ENCODE measurements at places on chromosomes 6 and 20.

DNA sequence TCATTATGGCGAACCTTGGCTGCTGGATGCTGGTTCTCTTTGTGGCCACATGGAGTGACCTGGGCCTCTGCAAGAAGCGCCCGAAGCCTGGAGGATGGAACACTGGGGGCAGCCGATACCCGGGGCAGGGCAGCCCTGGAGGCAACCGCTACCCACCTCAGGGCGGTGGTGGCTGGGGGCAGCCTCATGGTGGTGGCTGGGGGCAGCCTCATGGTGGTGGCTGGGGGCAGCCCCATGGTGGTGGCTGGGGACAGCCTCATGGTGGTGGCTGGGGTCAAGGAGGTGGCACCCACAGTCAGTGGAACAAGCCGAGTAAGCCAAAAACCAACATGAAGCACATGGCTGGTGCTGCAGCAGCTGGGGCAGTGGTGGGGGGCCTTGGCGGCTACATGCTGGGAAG, 22.5 kb upstream of the PRND start:
- no peak for DNase-seq

GRCh38 chr6:31871046-31871659, 7.6 kb downstream of the SLC44A4 start:
- DNase-seq = no peak

GRCh38 chr20:13286607-13287006, 65.5 kb downstream of the ISM1 start:
- no peak for DNase-seq

- no peak for DNase-seq
Measured at GRCh38 chr6:168515376-168515775, 74.4 kb downstream of the SMOC2 start.

GRCh38 chr6:43016943-43017334, 2.9 kb downstream of the KLHDC3 start:
- DNase-seq = no peak

DNA sequence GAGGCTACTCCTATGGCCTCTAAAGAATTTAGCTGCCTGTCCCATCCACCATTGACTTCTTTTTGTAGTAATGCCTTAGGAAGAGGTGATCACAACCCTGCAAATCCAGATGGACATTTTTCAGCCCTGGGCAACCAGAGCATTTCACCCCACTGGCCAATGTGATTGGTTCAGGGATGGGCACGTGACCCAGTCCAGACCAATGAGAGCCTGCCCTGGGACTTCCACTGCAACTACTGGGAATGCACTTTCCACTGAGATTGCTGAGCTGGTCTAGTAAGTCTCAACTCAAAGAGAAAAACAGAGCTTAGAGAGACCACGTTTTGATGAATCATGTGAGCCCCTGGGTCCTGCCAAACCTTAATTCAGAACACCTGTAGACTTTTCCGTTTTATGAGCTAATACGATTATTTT, 8.9 kb upstream of the UBE2V1 start:
- DNase-seq = no peak

DNA sequence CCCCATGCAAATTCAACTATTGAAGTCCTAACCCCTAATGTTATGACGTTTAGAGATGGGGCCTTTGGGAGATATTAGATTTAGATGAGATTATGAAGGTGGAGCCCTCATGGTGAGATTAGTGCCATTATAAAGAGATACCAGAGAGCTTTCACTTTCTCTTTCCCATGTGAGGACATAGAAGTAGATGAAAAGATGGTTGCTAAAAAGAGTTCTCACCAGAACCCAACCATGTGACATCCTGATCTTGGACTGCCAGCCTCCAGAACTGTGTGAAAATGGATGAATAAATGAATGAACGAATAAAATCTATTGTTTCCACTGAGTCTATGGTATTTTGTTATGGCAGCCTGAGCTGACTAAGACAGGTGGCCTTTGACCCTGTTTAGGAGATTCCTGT, 50.6 kb upstream of the FBXO30 start:
- no peak for DNase-seq

DNA sequence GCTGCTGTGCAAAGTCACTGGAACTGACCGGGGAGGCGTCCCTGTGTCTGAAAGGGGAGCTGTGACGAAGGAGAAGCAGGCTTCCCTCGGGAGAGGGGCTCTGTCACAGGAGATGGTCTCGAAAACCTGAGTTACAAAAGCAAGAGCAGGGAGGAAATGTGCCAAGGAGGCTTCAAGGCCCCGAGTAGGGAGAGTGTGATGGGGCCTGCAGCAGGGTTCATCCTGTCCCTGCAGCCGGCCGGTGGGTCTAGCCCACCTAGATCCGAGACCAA, 16.7 kb downstream of the DYNLT1 start:
- no peak for DNase-seq

DNA sequence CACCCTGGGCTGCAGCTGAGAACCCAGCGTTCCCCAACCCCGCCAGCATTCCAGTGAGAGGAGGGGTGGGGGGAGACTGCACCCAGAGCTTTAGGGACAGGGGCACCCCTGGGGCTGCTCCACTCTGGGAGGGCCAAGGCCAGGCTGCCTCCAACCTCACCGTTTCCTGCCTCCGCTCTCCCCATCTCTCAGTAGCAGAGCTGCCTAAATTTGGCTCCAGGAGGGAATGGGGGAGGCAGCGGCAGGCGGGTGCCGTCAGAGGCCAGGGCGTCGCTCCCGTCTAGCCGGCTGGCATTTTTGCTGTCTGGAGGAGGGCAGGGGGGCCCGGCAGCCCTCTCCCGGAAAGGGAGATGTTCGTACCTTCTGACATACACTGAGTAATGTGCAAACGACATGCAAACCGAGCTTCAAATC, 46.6 kb downstream of the NOL4L start:
- peak; percentile 39 for DNase-seq

- no peak for DNase-seq
Measured at GRCh38 chr20:23011008-23011721, 23.9 kb upstream of the SSTR4 start.

DNA sequence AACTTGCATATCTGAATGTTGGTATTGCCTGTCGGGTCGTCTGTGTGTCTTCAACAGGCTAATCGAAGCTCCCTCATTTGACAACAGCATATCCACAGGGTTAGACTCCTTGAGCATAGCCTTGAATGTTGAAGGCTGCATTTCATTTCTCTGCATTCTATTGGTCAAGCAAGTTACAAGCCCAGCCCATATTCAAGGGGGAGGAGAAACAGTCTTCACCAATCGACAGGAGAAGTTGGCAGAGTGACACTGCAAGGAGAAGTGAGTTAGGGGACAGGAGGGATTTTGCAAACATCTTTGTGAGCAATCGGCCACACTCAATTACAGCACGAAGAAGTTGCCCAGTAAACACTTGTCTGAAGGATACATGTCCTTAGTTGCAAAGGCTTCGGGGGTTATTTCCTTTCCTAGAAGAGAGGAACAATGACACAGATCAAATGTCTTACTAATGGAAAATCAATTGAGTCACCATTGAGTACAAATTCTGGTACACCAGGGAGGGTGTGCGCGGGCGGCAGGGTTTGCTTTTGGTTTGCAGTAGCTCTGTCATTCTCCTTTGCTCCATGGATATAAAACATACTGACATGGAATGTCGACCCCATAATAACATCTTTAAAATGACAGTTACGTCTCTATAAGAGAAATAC, 60.6 kb upstream of the NT5E start:
- no peak for DNase-seq

- DNase-seq = no peak
Measured at GRCh38 chr6:56663344-56663743, 20.7 kb upstream of the DST start.

All from Kasumi-1 (cell line).